ENCODE measurements at places on chromosomes 16 and 17.

DNA sequence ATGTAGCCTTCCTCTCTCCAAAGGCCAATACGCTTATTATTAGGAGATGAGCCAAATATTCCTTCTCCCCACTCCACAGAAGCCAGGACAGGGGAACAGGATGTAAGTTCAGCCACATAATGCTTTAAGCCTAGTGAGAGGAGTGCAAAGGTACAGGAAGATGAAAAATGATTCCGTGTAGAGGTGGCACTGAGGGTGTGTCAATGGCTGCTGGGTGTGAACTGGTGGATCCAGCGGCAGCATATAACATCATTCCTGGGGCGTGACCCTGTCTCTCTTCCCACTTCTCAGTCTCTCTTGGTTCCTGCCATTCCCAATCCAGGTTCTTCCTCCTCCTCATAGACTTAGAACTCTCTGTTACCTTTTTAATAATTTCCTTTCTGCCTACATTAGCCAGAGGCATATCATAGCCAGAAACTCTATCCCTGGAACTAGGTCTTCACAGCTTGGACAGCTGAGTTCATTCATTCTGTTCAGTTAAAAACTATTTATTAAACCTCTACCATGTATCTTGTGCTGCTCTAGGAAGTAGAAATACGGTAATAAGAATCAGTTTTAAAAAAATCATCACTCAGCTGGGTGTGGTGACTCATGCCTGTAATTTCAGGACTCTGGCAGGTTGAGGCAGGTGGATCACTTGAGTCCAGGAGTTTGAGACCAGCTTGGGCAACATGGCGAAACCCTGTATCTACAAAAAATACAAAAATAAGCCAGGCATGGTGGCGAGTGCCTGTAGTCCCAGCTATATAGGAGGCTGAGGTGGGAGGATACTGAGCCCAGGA, 58.0 kb upstream of the FAM20A start:
- DNase-seq, result no peak

GRCh38 chr16:90046122-90046970, 27.1 kb upstream of the DBNDD1 start:
- DNase-seq, result no peak

GRCh38 chr16:87627542-87628245, 25.4 kb downstream of the JPH3 start:
- no peak for DNase-seq

- DNase-seq, result no peak
These were observed 91.4 kb downstream of the C16orf78 start for GRCh38 chr16:49464877-49465504.

DNA sequence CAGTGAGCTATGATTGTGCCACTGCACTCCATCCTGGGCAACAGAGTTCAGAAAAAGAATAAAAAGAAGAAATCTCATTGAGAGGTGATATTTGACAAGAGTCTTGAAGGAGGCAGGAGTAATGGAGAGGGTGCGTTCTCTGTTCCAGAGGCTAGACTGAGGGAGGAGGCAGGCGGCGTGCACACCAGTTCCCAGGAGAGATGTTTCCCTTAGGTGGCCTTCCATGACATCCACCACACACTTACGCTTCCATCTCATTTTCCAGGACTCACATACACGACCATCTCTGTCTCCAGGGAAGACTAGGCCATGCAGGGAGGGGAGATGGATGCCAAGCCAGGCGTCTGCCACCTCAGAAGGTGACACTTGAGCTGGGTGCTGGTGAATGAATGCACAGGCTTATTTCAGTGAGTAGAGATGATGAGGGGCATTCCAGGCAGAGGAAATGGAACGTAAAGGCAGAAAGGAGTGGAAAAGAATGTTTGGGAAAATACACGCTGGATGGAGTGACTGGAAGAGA, 25.3 kb upstream of the N4BP1 start:
- DNase-seq, result no peak

DNA sequence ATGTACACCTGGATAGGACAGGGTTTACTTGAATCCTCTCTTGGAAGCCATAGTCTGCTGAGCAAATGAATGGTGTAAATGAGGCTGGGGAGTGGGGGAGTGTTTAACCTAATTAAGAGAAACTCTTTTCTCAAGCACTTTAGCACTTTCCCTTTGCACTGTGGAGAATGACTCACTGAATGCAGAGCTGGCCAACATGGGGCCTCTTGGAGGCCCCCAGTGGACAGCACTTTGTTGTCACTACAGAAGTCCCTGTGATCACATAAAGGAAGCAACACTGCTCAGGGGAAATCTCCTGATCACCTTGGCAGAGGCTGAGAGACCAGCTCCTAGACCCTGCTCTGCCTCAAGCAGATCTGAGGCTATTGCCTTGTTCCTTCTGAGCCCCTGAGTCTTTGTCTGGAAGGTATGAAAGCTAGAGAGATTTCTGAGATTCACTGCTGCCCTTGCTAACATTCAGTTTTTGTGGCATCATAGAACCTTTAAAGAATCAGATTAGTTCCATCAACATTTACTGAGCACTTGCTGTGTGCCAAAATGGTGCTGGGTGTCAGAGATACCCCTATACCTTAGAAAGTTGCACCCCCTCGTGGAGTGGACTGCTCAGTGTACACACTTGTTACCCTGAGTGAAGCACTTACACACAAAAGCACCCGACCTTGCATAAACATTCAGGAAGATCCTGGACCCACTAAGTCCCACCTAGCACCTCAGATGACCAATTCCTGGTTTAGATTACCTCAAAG, 230.1 kb upstream of the CCL2 start:
- DNase-seq, result no peak

DNA sequence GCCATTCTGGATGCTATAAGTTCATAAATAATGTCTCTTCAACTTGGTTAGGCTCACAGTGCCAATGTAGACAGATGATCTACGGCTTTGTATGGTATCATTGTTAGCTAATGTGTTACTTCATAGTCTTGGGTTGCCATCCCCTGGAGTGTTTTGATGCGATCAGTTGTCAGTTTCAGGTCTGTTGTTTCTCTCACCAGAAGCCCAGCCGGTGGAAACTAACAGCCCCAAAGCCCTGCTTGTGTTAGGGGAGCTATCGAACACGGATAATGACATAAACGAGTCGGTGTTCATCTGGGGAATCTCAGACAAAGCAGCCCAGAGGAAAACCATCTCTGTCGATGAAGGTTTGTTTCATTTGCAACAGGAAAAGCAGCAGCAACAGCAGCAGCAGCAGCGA, 107.4 kb upstream of the ANKFN1 start:
- DNase-seq, result no peak

DNA sequence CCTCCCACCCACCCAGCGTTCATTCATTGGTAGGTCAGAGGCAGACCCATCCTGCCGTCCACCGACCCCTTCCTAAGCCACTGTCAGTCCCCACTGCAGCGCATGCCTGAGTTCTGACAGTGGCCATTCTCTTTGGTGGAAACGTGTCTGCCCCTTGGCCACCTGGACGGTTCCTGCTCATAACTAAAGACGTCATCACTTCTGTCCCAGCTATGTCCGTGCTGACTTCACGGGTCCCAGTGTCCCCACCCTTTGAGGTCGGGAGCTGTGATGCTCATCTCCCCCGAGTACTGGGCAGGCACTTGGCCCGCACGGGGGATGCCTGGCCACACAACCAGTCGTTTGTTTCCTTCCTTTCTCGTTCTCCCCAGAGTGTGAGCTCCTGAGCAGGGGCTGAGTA, 267.1 kb downstream of the C16orf95 start:
- DNase-seq, result no peak

DNA sequence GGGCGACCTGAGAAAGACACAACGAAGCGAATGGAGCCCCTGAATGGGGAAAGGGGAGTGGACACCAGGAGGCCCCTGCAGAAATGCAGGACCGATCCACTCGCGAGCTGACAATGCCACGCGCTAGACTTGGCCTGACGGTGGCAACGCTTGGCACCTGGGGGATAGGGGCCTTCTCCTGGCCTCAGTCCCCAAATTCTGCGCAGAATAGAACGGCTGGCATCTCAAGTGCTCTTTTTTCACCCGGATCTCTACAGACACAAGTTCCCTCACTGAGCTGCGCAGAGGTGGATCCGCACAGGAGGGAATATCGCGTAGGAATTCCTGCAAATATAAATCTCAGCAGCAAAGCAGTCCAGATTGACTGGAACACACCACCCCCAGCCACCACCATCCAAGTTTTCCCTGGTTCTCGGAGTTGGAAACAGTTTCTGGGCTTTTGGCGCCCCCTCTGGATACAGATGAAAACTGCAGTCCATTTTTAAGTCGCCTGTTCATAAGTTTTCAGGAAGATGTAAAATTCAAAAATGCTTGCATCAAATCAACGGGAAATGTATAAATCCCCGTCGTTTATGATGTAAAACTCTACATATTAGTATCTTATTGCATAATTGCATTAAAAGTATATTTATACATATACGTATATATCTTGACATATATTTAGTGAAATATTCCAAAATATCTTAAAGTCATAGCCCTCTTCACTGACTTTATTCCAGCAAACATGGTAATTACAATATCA, 2.3 kb upstream of the SOX9 start:
- no peak for DNase-seq

GRCh38 chr17:67270416-67270815, 25.4 kb upstream of the HELZ start:
- no peak for DNase-seq

- no peak for DNase-seq
These were observed 31.8 kb upstream of the NXPH3 start for GRCh38 chr17:49543860-49544259.

DNA sequence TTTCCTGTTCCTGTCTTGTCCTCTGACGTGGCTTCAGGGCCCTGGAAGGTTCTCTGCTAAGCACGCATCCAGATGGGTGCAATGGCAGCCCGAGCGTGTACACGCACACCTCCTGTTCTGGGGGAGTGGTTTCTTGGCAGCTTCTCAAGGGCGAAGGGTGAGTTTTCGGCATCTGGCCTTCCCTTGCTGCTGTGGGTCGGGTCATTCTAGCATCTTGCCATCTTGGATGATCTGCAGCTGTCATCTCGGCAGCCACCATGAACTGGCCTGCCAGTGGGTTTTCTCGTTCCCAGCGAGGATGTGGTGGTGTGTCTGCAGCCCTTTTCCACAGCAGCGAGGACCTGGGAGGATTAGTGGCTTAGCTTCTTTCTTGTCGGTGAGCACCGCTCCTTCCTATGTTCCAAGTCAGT, 10.6 kb downstream of the MSI2 start:
- no peak for DNase-seq

- DNase-seq, result no peak
These were observed 827 bp upstream of the UBALD1 start for GRCh38 chr16:4615384-4616046.

DNA sequence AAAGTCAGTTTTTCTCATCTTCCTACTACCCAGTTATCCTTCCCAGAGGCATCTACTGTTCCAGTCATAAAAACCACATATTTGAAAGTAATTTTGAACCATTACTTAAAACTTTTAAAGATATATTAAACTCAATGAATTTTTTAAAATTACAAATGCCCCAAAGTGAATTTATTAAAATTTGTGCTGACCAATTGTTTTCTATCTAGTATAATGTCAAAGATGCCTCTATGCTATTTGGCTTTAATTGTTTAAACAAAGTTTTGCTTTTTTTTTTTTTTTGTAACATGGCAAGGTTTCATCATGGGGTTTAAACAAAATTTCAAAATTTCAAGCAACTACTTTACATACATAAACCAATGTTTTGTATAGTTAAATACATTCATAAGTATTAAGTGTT, 60.7 kb downstream of the FBXL20 start:
- no peak for DNase-seq

- DNase-seq, result no peak
These were observed 168.4 kb downstream of the RAB11FIP4 start for GRCh38 chr17:31559584-31560501.

GRCh38 chr17:76658242-76658662, 14.7 kb upstream of the ST6GALNAC1 start:
- no peak for DNase-seq

DNA sequence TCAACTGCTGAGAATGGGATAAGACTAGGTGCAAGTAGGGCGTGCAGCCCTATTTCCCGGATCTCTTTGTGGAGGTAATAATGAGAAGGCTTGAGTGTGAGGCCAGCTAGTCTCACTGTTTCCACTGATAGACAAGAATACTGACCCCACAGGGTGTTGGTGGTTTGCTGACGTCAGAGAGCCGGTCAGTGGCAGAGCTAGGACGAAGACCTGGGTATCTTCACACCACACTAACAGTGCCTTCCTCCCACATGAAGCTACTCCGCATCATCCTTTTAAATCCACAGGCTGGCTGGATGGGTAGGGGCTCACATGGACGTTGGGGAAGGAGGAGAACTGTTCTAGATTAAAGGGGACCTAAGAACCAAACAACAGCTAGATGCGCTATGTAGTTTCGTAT, 68.0 kb downstream of the ZFHX3 start:
- no peak for DNase-seq

DNA sequence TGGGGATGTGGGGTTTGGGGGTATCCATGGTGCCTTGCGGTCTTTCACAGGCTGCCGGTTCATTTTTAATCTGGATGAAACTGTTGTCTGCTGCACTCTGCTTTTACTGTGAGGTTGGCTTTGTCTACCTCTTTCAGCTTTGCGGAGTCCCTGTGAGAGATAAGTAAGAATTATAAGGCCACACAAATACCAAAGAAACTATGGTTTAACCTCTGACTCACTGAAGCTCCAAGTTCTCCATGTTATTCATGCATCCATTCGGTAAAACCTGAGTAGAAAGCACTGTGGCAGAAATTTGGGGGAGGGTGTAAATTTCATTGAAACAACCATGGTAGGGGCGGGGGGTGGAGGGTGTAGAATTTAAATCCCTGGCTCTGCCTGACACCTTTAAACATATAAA, 30.5 kb downstream of the KIAA0753 start:
- DNase-seq, result no peak

- no peak for DNase-seq
These were observed 24.7 kb upstream of the KIFC3 start for GRCh38 chr16:57826706-57827625.

DNA sequence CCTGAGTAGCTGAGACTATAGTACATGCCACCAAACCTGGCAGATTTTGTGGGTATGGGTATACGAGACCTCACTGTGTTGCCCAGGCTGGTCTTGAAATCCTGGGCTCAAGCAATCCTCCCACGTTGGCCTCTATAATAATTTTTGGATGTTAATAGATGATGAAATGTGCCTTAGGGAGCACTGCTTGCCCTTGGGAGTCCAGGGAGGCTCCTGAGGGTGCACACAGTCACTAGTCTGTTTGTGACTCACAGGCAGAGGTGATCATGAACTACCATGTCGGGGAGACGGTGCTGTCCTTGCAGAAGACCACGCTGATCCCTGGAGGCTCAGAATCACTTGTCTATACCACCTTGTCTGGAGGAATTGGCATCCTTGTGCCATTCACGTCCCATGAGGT, 46.1 kb downstream of the SF3B3 start:
- DNase-seq, result no peak

GRCh38 chr17:416293-417206, 63.9 kb upstream of the RPH3AL start:
- DNase-seq, result no peak

GRCh38 chr16:86499440-86499786, 10.9 kb upstream of the FOXF1 start:
- DNase-seq, result no peak

Measured in right renal cortex interstitium (tissue), 3 donors.